ENCODE measurements at places on chromosomes 4 and X.

GRCh38 chrX:3166670-3167455 is 125.6 kb downstream of the ARSF start:
- DNase-seq: no peak

DNA sequence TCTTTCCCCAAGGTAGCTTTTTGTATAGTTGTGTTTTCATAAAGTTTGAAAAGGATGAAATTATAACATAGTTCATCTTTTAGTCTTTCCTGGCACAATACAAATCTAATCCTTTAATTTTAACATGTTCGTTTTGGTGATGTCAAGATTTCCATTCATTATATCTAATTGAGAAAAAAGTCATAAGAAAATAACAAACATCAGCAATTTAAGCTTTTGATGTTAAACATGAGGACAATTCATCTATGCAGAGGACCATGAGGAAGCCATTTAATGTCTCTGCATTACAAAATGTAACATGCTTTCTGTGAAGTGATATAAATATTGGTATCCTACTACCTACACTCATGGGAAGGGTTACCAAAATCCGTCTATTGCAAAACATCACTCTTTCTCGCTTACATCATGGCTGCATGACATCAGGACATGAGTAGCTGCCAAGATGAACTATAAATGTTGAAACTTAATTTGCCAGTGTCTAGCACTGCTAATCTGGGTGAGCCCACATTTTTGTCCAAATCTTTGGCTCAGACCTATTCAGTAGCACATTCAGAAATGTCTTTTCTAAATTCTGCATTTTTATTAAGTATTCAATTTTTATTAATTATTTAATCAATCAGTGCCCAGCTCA is 9.5 kb downstream of the EPGN start:
- no peak for DNase-seq

DNA sequence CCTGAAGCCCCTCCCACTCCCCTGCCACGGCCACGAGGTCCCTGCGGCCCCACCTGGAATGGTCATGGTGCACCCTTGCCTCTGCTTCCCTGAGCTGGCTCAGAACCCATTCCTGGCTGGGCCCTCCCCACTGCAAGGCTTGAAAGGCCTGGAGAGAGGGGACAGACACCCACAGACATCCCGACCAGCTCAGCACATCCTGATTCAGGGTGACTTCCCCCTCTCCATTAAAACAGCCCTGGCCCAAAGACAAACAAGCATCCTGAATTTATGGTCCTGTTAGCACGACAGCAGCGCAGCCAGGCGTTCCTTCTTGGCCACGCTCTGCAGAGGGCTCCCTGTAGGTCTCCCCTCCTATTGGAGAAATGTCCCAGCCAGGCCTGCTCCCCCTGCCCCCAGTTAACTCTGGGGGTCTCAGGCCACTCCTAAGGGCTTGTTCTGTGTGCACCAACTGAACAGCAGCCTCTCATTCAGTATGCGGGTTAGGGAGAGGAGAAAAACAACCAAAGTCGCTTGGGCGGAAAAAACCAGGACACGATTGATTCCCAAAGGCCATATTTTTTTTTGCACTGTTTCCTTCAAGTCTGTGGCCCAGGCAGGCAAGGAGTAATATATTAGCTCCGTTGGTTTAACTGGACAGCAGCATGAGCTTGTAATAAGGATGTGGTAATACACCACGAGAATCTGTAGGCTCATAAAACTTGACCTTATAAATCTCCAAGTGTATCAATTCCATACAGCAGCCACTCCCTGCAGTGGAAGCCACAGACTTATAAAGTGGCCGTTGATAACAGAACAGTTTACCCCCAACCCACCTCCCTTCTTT is 106.7 kb upstream of the MSX1 start:
- no peak for DNase-seq

GRCh38 chrX:75155447-75155826 is 646 bp downstream of the ABCB7 start:
- DNase-seq: no peak

- DNase-seq: no peak
These were observed 96.5 kb upstream of the MAOA start for GRCh38 chrX:43559644-43560043.

- DNase-seq: no peak
These were observed 1477.4 kb downstream of the ARAP2 start for GRCh38 chr4:34766935-34767334.

- no peak for DNase-seq
These were observed 62.5 kb downstream of the SEL1L3 start for GRCh38 chr4:25800245-25800644.

DNA sequence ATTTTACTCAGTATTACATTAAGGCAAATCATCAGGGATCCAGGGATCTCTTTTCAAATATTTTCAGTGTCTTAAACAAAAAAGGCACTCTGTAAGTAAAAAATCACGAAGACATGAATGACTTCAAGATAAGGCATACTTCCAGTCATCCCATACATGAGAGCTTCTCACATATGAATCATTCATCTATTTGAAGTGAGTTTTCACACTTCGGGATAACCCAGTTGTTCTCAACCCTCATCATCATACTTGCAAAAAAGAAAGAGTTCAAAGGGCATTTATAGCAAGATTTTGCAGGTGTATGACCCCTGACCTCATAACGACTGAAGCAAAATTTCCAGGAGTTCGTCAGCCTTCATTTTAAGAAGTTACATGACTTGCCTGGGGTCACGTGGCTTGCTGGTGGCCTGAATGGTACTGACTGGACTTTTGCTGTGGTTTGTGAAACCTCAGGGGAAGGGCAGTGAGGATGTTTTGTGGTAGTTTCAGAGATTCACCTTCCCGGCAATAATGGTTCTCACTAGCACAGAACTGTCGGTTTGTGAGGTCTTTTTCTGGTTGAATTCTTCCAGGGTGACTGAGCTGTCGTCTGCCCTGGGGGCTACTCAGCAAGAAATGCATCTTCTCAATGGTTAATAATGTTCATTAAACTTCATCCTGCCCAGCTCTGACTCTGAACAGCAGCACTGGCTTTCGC is 115.8 kb upstream of the SHISA3 start:
- no peak for DNase-seq

DNA sequence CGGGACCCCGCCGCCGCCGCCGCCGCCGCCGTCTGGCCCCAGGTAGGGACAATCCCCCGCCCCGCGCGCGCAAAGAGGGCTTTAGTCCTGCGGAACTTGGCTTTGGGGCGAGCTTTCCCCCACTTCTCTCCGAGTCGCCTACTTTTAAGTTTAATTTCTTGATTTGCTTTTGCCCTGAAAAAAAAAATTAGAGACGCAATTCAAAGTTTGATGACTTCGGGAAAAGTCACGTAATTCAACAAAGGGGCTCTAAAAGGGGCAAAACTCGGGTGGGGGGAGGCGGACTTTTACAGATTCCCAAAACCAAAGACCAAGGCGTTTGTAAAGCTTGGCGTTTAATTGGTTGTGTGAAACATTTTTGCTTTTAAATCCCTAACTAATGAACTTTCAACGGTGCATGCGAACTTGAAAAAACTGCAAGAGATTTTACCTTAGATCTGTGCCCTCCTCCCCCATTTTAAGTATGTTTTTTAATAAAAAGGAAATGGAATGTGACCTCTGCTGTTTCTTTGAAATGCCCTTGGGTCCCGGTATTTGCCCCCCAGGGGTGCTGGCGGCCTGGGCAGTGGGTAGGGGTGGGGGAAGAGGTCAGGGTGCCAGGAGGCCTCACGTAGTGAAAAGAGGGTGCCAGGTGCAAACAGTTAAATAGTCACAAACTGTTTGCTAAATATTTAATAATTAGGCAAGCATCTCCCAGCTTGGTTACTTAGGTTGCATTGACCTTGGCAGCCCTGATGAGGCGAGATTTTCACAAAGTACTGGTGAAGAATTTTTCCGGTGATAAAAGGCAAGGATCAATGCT is 209.7 kb downstream of the NWD2 start:
- DNase-seq: no peak

DNA sequence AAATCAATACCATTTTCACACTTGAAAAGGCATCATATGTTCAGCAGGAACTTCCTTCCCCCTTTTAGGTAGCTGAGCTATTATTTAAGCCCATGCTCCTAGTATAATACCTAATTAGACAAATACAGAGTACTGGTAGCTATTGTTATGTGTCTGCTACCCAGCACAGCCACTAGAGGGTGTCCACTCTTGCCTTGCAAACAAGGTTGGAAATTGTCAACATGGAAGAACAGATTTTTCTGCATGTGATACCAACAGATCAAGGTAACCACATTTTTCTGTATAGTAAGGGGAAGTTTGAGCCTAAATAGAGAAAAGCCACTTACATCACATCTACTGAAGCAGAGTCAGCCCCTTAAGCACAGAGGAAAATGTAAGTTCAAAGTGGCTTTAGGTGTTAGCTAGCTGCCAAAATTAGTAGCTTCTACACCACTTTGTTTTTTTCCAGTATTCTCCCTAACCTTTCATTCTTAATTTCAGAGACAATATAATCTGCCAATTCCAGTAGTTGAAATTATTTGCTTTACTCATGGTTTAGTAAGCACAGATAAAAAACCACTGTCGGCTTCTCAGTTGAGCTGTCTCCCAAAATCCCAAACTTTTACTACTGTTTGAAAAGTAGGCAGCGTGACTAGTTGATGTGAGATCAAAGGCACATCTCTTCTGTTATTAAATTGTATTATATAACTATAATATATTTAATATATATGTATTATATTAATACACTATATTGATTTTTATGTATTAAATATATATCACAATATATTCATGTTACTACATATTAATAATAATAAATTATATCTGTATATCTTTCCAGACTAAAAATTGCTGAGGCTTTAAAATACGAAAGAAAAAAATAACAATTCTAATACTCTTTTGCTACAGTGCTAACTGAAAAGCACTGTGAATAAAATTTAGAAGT is 38.2 kb downstream of the EDNRA start:
- DNase-seq: peak; percentile 55

DNA sequence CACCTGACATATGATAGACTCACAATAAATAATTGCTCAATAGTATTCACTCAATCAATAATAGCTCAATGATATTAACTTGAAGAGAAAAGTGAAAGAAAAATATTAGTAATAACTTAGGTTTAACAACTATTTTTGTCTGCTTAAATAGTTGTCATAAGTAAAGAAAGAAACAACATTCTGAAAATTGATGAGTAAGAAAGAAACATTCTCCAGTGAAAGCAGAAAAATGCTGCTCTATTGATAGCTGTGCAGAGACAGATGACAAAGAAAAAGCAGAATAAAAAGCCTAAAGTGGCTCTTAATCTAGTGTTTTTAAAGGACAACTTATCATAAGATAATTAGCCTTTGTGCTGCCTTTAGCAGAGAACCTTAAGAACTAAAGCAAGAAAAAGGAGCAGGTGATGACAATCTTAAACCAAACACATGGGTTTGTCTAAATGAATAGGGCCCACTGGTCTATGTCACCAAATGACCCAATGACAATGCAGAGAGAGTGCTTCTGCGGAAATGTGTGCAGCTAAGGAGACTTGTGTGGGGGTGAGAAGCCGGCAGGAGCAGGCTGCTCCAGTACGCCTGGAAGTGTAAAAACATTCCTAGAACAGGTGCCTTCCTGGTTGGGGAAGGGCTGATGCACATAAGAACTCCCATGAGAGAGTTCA is 13.2 kb downstream of the HS3ST1 start:
- DNase-seq: no peak

- DNase-seq: no peak
These were observed 355.2 kb upstream of the CXorf51B start for GRCh38 chrX:146454363-146454762.

- no peak for DNase-seq
These were observed 10.2 kb upstream of the FGF2 start for GRCh38 chr4:122816476-122816875.

GRCh38 chr4:10159671-10160070 is 43.1 kb upstream of the WDR1 start:
- no peak for DNase-seq

- no peak for DNase-seq
These were observed 41.8 kb upstream of the RLIM start for GRCh38 chrX:74656079-74656745.

DNA sequence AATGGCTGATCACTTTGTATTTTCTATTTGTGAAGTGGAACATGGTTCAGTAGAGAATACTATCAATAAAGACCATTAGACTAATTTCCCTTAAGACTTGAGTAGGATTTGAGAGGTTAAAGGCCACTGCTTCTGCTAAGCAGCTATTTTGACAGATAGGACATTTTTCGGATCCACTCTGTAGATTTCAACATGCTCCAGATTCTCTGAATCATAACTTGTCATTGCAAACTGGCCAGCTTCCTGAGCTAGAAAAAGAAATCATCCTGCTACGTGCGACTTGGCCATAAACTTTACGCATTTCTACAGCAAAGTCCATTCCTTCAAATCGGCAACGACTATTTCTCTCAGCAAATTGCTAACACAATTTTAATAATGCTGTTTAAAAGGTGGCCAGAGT is 55.2 kb downstream of the MGST2 start:
- no peak for DNase-seq

DNA sequence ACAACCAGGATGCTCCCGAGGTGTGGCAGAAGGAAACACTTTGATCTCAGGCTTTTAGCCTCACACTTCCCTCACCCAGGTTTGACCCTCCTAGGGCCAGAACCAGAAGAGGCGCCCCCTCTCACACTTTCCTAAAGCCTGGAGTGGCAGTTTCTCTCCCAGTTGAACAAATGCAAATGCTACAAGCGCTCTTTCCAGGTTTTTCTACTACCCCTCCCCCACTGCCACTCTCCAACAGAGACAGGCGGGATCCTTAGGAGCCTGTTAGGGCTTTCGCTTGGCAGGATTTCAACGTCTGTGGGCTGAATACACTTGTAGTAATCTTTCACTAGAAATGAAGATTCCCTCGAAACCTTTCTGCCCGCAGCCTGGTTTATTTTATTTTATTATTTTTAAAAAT is 2.4 kb downstream of the TSC22D3 start:
- no peak for DNase-seq

GRCh38 chr4:15702941-15703403 is at the start of gene BST1:
Gene BST1, plus strand, starts transcription at chr4:15703065. Its CDS starts 80 bp downstream, at chr4:15703145.
- no peak for DNase-seq

DNA sequence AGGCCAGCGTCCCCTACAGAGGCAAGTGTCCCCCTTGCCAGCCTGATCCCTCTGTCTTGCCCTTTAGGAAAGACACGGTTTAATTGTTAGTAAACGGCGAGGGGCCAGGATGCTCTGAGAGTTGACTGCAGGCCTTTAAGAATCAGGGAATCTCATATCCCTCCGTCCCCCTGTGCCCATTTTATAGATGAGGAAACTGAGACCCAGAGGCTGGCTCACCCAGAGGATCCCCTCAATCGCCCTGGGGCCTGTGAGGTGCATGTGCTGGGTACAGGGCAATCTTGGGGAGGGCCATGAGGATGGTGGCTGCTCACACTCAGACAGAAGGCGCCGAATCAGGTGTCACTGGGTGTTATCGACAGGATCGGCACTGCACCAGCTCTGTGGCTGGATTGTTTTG is 575 bp downstream of the ZNF185 start:
- no peak for DNase-seq

GRCh38 chr4:7423391-7423790 is 11.3 kb downstream of the PSAPL1 start:
- no peak for DNase-seq

GRCh38 chr4:83240379-83240875 is 44.2 kb downstream of the COQ2 start:
- DNase-seq: no peak

Measured in fibroblast of skin of left quadriceps (primary cell).